ENCODE measurements at places on chromosomes 4 and X. TPM values are rescaled to one million over a fixed set of nuclear protein-coding genes. Genes with fewer than 3 reads are reported as not detected.
A peak's percentile ranks its signal among the peaks of the same experiment; 100 is the strongest.

The TET2 gene
- total RNA-seq, result 17.0 TPM

GRCh38 chr4:9704551-9705332 is 76.7 kb upstream of the DRD5 start:
- no peak overlapping the region for H3K4me3 ChIP-seq
- H3K36me3 ChIP-seq, result no peaks in the 10 kb centered on the region
- no peaks in the 10 kb centered on the region for H3K4me1 ChIP-seq
- no peak overlapping the region for H3K27ac ChIP-seq

The ERAS gene
- total RNA-seq, result not detected

- H3K4me3 ChIP-seq, result no peak overlapping the region
- no peak for DNase-seq
- no peak overlapping the region for H3K27ac ChIP-seq
- no peaks in the 10 kb centered on the region for H3K27me3 ChIP-seq
Observed at GRCh38 chr4:3257556-3258482, 8.9 kb downstream of the MSANTD1 start.

The TMEM271 gene
- total RNA-seq, result not detected

DNA sequence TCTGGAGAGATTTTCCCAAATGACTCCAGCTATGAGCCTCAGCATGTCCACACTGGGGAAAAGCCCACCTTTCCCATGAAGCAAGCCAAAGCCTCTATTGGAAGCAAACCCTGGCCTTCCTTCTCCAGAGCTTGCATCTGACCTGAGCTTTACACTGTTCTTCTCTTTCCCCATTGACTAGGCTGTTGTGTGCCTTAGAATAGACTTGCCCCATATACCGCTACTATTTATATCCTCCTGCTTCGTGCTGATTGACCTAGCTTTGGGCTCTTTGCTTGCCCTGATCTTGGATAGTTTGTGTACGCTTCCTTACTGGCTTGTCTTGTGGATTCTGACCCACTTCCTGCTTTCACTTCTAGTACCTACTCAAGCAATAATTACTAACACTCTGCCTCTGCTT is 30.9 kb downstream of the FAM9B start:
- H3K4me3 ChIP-seq, result no peak overlapping the region
- DNase-seq, result no peak
- H3K36me3 ChIP-seq, result no peaks in the 10 kb centered on the region
- no peaks in the 10 kb centered on the region for H3K27me3 ChIP-seq

GRCh38 chr4:12562021-12562420 is 922.1 kb downstream of the RAB28 start:
- no peak for DNase-seq
- no peaks in the 10 kb centered on the region for H3K27me3 ChIP-seq
- H3K27ac ChIP-seq, result no peak overlapping the region
- no peak overlapping the region for H3K4me3 ChIP-seq
- H3K36me3 ChIP-seq, result no peaks in the 10 kb centered on the region

DNA sequence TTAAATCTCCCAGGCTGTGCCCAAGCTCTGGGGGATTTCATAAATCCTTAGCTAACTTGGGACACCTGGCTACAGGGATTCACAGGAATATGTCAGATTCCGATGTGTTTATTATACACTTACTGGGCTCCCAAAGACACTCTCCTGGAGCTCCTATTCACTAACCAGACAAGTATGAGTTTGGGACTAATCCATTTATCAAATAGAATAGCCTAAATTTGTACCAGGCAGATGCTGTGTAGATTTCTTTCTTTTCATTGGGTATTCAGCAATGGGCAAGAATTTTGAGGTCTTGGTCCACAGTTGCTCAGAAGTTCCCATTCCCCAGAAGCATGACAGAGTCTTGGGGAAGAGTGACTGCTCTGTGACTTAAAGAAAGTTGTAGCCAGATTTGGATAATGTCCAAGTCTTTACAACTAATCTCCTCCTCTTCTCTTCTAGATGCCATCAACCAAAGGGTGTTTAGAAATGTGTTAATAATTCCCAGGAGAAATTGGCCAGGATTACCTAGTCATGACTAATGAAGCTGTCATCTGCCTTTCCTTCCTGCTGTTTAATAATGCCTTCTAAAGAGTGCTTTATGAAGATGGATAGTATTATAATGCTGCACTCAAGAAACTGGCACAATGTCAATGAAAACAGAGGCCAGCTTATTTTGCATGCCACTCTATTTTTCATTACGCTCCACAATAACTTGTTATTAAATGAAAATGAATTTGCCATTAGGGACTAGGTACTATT is 120.9 kb downstream of the CHIC2 start:
- no peaks in the 10 kb centered on the region for H3K4me1 ChIP-seq
- no peaks in the 10 kb centered on the region for H3K36me3 ChIP-seq
- no peak overlapping the region for H3K4me3 ChIP-seq
- DNase-seq, result no peak

The SYP gene
- 0.73 TPM for total RNA-seq

DNA sequence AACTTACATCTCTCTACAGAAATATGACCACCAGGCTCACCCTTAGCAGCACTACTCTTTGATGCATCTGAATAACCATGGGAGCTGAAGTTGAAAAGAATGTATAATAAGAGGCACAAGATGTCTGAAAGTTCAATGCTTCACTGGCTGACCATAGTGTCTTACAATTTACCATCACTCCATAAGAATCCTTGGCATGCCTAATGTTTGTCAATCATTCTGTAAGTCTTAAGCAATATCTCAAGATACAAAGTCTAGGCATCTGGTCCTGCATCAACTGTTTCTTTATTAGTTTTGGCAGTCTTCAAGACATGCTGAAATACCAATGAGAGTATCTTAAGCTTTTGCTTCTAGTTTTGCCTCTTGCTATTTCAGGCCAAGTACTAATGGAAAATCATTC is 755.5 kb downstream of the STIM2 start:
- H3K4me1 ChIP-seq, result no peaks in the 10 kb centered on the region
- DNase-seq, result no peak
- no peak overlapping the region for H3K27ac ChIP-seq
- no peaks in the 10 kb centered on the region for H3K27me3 ChIP-seq
- no peak overlapping the region for H3K4me3 ChIP-seq

DNA sequence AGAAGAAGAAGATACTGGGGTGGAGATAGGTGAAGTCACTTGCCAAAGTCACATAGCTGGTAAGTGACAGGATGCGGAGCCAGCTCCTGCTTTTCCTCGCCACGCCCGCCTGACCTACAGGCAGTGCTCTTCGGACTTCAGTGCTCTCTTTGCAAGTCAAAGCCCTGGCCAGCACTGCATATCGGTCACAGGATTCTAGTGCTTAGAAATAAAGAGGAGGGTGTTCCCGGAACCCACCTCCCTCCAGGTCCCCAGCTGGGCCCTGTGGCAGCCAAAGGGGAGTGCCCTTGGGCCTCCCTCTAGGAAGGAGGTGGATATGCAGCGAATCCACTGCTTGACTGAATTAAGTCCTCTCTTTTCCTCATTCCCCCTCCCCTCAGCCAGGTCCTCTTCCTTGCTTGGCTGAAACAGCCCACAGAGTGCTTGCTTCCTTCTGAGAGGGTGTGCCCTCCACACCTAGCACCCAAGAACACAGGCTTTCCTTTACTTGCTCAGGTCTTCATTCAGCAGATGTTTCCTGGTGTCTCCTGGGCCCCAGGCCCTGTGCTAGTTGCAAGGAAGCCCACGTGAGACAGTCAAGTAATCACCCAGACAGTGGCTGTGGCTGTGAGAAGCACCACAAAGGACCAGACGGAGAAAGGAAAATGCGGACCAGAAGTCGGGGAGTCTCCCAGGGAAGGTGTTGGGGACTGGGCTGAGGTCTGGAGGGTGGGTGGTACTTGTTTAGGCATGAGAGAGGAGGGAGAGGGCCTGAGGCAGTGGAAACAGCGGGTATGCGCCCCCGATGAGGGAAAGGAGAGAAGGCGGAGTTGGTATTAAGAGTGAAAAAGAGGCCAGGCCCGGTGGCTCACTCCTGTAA is 14.0 kb upstream of the HMGB3 start:
- H3K4me1 ChIP-seq, result no peaks in the 10 kb centered on the region
- H3K27ac ChIP-seq, result no peak overlapping the region
- H3K36me3 ChIP-seq, result no peaks in the 10 kb centered on the region
- H3K4me3 ChIP-seq, result no peak overlapping the region

DNA sequence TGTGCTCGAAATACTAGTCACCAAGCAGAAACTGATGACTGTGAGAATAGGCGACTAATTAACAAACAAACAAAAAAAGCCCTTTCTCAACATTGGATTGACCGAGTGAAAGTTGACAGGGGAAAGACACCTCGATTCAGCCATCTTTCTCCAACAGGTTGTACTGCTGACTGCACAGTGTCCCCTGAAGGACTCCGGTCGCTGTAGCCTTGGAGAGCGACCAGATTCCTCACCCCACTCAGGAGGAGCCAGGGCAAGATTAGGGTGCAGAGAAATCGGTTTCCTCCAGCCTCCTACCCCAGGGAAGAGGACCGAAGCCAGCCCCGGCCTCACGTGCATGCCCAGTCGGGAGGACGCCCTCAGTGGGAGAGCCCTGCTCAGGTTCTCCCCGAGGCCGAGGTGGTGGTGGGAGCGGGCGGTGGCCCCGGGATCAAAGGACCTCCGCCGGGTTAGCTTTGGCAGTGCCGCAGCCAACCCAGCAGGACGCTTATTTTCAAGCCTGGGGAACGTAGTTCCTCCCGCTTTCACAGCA is 1.1 kb upstream of the RAP1GDS1 start:
- H3K4me1 ChIP-seq, result peaks cover 23% of the 10 kb centered on the region
- no peaks in the 10 kb centered on the region for H3K36me3 ChIP-seq
- DNase-seq, result peak; percentile 5
- peak overlapping the region; percentile 98 for H3K4me3 ChIP-seq
- peak overlapping the region; percentile 87 for H3K27ac ChIP-seq

The KLHL8 gene
- total RNA-seq, result 11.8 TPM

DNA sequence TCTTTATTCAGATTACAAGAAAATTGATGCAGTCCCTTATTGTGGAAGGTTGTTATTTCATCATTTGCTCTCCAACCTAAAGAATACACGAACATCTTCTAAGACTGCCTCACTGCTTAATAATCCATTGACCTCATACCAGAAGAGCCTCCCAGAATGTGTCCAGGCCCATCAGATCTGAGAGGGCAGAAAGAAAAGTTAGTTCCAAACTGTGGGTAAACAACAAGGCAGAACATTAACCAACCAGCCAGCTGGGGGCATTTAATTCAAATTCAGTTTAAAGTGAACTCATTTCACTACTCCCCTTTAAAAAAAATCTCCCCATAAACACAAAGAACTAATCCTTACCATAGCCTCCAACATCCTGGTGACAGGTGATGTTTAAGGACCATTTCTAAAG is 13.8 kb downstream of the GPC4 start:
- H3K27ac ChIP-seq, result no peak overlapping the region
- H3K4me3 ChIP-seq, result no peak overlapping the region
- no peaks in the 10 kb centered on the region for H3K27me3 ChIP-seq
- H3K4me1 ChIP-seq, result no peaks in the 10 kb centered on the region
- no peaks in the 10 kb centered on the region for H3K36me3 ChIP-seq

DNA sequence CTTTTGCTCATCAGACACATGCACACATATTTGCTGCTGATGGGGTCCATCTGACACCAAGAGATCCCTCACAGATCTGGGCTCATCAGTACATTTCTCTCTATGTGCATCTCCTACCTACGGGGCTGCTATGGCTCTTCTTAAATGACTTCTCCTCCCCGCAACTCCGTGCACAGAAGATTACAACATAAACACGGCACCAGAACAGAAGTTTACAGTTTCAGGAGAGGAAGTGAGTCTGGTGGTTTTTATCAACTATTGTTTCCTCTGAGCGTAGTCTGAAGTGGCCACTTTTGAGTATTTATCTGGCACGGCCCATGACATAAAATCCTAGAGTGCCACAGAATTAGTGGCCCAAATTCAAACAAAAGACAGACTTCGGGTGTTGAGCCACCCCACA is 263.8 kb downstream of the PRDM5 start:
- no peak for DNase-seq
- no peaks in the 10 kb centered on the region for H3K36me3 ChIP-seq
- no peaks in the 10 kb centered on the region for H3K4me1 ChIP-seq
- no peaks in the 10 kb centered on the region for H3K27me3 ChIP-seq
- H3K4me3 ChIP-seq, result no peak overlapping the region
- no peak overlapping the region for H3K27ac ChIP-seq

The TBC1D8B gene
- 1.9 TPM for total RNA-seq

The CFAP47 gene
- total RNA-seq, result not detected

The ADGRL3 gene
- not detected for total RNA-seq

DNA sequence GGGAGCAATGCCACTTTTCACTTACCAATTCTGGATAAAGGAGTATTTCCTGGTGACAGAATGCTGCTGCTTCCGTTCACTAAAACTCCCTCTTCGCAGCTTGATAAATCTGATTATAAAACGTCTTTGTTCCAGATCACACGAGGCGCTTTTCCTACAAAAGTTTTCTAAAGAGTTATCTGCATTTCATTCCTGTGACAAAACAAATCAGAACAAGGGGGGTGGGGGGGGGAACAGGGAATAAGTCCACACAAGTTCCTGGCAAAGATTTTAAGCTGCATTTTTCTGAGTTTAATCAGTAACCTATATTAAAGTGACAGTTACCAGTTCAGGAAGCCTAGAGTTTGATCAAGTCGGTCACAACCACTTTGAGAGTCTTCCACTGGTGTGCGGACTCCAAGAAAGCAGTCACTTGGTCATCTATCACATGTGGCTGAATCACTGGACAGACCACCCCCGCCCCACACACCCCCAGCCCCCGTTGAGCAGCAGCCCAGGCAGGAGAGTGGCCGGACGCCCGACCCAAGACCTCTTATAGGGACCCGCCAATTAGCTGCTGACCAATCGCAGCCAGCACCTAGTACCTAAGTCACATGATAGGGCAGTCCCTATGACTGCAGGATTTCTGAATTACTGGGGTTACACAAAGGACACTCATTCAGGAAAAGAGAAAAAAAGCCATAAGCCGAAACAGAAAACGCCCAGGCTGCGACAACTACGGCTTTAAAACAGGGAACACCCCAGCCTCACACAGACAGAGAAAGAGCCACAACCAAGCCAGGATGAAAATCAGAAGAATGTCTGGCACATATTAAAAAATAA is 569.3 kb upstream of the DIPK2B start:
- no peak for DNase-seq
- H3K4me3 ChIP-seq, result peak overlapping the region; percentile 55
- peaks cover 4% of the 10 kb centered on the region for H3K4me1 ChIP-seq
- H3K27ac ChIP-seq, result peak overlapping the region; percentile 91
- H3K27me3 ChIP-seq, result no peaks in the 10 kb centered on the region
- H3K36me3 ChIP-seq, result no peaks in the 10 kb centered on the region

- no peak overlapping the region for H3K27ac ChIP-seq
- H3K4me1 ChIP-seq, result no peaks in the 10 kb centered on the region
- H3K27me3 ChIP-seq, result no peaks in the 10 kb centered on the region
- no peak overlapping the region for H3K4me3 ChIP-seq
Observed at GRCh38 chr4:132328761-132329160, 820.3 kb upstream of the PCDH10 start.

- no peaks in the 10 kb centered on the region for H3K27me3 ChIP-seq
- H3K4me3 ChIP-seq, result no peak overlapping the region
- H3K27ac ChIP-seq, result no peak overlapping the region
- DNase-seq, result no peak
- H3K36me3 ChIP-seq, result no peaks in the 10 kb centered on the region
Observed at GRCh38 chrX:107731831-107732502, 43.6 kb downstream of the TSC22D3 start.

The PABPC1L2B gene
- not detected for total RNA-seq

GRCh38 chr4:150250293-150250997 is 172.2 kb downstream of the DCLK2 start:
- no peak for DNase-seq
- H3K4me1 ChIP-seq, result no peaks in the 10 kb centered on the region
- H3K4me3 ChIP-seq, result no peak overlapping the region
- no peak overlapping the region for H3K27ac ChIP-seq
- no peaks in the 10 kb centered on the region for H3K27me3 ChIP-seq

GRCh38 chr4:126012691-126013290 is 698.0 kb downstream of the FAT4 start:
- no peak overlapping the region for H3K4me3 ChIP-seq
- H3K36me3 ChIP-seq, result no peaks in the 10 kb centered on the region
- DNase-seq, result no peak
- no peak overlapping the region for H3K27ac ChIP-seq

The MAGEB10 gene
- total RNA-seq, result not detected
